SW 1271 (cell line): ENCODE measurements at places on chromosomes 5 and 9.
A peak's percentile ranks its signal among the peaks of the same experiment; 100 is the strongest.

GRCh38 chr9:134198791-134199190 lies 34.4 kb upstream of the RNU6ATAC start:
- DNase-seq: no peak

DNA sequence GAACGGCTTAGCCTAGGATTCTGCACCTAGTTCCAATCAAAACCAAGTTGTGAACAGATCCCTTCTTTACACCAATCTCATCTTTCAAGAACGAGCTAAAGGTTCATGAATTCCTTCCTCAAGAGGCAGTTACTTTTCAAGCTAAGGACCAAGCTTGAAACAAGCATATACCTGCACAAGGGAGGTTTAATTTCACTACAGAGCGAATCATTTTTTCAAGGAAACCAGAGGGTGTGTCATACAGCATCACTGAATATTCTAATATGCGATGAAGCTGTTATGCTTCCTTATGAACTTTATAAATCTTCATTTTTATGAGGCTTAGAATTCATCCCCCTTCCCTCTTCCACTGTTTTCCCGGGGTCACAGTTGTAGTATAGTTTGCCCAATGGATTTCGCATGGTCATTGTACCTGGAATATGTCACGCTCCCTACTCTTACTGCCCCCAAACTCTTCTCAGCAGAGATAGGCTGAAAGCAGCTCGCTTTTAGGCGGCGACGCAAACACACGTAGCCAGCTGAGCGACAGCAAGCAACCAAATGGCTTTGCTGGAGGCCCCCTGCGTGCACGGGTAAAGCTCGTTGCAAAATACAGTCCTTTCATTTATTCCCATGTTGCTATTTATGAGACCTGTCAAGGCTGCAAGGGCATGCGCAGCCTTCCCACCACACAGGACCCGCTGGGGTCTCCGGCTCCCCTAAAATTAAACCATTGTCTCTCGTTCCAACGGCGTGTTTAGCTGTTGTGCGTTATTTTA lies 832 bp downstream of the LMBRD2 start:
- peak; percentile 13 for DNase-seq

DNA sequence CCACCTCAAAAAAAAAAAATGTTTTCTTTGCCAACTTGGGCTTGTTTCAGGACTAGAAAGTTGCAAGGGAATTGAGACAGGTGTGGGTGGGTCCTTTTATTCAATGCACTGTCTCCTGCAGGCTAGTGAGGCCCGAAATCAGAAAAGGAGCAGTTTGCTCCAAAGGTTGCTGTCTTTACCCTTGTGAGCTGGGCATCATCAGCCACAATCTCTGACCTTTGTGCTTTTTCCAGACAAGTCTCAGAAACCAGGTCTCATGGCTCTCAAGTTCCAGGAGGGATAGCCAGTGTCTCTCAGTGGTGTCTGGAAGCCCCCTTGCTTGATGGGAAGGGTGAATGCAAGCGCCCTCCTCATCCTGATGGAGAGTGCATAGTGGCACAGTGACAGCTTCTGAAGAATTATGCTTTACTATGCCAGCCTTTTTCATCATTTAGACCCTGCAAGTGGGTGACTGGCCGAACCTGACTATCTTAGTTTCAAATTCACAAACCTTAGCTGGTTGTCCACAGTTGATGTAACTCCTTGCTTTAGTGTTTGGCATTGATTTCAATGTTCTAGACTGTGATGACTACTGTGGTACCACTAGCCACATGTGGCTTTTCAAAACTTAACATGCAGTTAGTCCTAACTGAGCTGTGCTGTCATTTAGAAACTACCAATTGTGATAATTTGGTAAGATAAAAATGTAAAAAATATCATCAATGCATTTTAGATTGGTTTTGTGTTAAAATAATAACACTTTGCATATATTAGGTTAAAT lies 468.6 kb downstream of the GADD45G start:
- no peak for DNase-seq

DNA sequence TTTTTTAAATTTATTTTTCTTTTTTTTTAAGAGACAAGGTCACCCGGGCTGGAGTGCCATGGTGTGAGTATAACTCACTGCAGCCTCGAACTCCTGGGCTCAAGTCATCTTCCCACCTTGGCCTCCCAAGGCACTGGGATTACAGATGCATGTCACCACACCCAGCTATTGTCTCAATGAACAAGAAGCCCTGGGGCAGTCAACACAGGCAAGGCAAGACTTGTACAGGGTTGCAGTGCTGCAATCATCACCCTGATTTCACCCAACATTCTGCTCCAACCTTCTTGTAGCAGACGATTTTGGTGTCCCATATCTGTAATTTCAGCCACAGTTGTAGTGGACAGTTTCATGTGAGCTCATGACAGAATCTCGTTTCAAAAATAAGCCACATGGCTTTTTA lies 205.8 kb upstream of the KIF2A start:
- no peak for DNase-seq

DNA sequence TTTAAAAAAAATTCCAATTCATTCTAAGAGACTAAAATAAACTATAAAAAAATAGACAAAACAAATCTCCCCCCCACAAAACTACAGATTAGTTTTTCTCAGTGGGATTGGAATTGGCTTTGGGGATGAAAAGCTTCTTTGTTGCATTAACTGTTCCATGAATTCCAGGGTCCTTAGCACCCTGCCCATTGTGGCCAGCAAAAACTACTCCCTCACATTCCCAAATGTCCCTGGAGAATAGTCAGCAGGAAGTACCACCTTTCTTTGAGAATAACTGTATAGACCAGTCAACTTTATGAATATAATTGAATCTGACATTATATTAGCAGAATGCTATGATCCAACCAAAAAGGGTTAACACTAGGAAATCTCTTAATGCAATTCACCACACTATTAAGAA lies 147.9 kb downstream of the LPAR1 start:
- no peak for DNase-seq

DNA sequence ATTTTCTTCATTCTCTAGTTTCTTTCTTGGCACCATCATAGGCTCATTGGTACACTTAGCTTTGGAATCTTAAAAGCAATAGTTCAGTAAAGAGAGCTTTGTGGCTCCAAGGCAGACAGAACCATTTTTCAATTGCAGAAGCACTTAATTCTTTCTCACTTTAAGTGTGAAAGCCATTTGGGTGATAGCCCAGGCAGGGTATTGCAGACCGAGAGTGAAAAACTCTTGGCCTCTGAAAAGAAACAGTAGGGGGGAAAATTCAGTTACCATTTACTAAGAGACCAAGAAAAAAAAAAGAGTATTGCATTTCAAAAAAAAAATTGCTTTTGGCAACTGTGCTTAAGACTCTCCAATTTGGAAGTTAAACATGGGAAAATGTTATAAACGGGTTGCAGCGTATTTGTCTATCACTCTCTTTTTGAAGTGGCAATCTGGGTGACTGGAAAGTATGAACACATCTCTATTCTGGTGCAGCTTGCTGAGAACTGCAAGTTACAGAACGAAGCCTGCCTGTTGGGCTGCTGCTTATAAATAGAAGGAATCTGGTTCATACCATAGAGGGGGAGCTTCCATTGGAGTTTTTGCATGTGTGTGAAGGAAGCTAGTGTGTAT lies 170.5 kb downstream of the TLE4 start:
- DNase-seq: no peak

GRCh38 chr5:110104060-110104725 lies 414.5 kb downstream of the MAN2A1 start:
- no peak for DNase-seq

DNA sequence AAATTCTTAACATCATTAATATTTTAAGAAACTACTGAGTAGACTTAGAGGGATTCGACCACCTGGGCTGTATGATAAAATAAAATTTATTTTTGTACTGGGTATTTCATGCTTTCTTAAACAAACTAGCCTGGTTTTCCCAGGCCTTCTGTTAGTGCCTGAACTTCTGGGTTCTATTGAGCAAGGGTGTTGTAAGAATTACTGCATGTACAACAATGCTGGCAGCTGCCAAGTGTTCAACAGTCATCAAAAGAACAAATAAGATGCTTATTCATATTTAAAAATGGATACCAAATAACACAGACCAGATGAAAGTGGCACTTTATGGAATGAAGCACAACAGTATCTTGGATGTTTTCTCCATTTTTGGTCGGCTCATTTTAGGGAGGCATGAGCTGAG lies 123.2 kb upstream of the FBXL7 start:
- DNase-seq: no peak

GRCh38 chr5:111254613-111255012 lies 30.4 kb downstream of the CAMK4 start:
- DNase-seq: no peak

GRCh38 chr9:134868751-134869553 lies 11.7 kb upstream of the FCN2 start:
- DNase-seq: no peak

GRCh38 chr5:167295681-167296005 lies 995.8 kb upstream of the WWC1 start:
- DNase-seq: no peak

DNA sequence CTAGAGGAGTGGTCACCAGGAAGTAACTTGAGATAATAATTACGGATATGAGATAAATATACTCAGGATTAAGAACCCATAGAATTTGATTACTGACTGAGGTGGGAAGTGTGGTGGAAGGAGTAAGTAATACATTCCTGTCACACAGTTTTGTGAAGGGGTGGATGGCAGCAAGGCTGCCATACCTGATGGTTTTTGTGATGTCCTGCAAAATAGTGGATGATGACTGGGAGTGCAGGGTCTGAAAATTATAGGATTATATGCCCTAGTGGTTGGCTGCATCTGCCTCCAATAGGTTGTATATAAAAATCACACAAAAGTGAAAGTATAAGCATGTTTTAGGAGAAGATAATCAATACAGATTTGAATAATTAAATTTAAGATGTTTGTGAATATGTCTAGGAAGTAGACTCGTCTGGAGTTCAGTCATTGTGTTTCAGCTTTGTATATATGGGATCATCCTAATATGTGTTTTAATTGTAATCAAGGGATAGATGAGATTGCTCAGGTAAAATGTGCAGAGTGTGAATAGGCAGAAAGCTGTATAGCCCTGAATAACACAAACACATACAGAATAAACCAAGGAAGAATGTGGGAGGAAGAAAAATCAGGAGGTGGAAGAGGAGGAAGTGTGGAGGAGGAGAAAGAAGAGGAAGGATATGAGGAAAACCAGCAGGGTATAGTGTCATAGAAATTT lies 5.5 kb downstream of the SELENOP start:
- no peak for DNase-seq

DNA sequence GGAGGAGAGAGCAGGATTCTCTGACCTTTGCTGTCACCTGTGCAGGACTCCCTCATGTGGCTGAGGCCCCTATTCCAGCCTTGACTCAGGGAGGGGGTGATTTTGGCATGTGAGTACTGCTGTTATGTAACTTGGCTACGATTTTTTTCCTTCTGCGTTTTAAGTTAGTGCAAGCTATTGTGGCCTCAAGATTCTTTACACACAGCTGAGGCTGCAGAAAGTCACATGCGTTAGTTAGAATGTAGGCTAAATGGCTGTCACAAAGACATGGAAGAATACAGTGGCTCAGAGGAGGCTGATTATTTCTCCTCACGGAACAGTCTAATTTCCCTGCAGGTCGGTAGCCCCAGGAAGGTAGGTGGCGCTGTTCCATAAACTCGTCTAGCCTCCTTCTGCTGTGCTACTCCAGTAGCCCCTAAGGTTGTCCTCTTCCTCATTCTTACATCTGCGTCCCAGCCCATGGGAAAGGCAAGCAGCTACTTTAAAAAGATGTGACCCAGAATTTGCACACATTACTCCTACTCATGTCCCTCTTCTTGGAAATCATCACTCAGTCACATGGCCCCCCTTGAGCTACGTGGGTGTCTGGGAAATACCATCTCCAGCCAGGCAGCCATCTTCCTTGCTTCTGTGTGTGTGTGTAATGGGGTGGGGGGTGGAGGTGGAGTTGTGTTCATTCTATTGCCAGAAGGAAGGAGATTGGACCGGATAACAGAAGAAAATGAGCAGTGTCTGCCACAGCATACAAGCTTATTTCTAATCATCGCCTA lies 486.6 kb downstream of the CCDC171 start:
- no peak for DNase-seq

DNA sequence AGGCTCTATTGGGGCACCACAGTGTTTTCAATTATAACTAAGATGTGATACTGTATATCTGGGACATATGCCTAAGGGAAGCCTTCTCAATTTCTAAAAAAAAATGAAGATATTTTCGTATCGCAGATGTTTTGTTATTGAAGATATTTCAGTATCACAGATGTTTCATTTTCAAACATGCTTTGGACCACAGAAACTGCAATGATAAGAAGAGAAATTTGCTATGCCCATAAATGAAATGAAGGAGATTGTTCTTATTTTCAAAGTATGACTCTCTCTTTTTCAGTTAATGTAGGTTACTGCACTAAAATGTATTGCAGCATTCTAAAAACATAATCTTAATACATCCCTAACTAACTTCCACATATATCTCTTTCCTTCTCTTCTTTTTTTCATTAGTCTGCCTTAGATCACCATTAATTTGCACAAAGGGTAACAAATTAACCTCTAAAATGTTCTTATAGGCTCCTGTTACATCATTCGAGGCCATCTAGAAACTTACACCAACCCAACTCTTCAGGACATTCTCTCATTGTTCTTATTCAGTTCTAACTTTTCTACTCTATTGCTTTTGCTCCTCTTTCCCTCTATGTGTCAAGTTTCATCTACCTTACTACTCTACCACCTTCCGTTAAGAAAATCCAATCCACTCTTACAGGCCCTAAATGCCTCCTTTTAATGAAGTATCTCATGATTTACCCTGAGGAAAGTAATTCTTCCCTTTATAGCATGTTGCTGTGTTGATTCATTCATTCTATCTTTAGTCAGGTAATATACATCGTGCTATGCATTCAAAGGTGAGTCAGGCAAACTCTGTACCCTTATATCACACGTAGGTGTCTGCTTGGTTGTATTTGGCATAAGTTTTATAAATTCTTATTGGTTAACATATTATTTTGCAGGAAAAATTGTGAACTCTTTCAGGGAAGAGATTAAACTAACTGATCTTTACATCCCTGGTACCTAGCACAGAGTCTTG lies 70.5 kb downstream of the ST8SIA4 start:
- DNase-seq: no peak

GRCh38 chr9:72597181-72597517 lies 75.7 kb downstream of the TMC1 start:
- no peak for DNase-seq

DNA sequence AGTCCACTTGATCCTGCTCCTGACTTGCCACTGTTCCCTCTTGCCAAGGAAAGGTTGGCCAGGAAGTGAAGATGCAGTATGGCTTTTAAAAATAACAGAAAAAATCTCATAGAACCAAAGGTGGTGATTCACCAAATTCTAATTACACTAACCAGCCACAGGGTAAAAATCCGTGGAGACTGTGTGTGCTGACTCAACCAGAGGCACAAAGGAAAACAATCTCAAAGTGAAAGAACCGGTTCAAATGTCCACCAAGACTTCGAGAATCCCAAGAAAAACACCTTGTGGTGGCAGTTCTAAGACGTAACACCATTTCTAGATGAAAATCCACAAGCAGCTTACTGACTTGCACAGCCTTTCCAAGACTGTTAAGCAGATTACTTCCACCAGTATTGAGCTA lies 279.1 kb downstream of the TLE1 start:
- DNase-seq: no peak

GRCh38 chr9:136177224-136177623 lies 27.7 kb downstream of the LHX3 start:
- DNase-seq: no peak

- no peak for DNase-seq
Observed at GRCh38 chr5:34843497-34843896, 4.5 kb downstream of the TTC23L start.
